ENCODE measurements at places on chromosomes 1 and 21.

DNA sequence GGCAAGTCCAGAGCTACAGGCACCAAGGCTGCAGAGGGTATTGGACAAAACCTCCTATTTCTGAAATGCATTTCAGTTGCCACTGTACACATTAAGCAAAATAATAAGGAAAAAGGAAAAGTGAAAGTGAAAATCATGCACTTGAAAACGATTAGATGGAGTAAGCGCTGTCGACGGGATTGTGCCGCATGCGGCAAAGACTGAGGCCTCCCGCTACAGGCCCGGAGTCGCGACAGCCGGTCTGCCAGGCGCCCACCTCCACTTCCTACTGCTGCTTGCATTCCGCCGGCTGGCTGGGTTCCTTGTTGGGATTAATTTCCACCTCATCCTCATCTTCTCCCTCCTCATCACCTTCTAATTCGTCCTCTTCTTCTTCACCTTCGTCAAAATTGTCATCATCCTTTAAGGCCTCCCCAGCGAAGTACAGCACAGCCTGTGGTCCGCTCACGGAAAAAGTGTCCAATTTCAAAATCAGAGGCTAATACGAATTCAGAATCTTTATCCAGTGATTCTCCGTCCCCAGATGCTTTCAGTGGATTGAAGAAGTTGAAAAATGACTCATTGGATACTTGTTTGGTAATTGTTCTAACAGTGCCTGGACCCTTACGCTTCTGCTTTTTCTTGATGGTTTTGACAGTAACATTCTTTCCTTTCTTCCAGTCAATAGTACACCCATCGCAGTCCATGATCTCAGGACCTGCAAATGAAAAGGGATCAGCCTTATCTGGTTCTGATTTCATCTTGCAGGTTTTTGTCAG, 38.0 kb downstream of the CD58 start:
- no peak for DNase-seq

GRCh38 chr21:34986561-34987500, 62.3 kb downstream of the RUNX1 start:
- DNase-seq, result no peak

- DNase-seq, result peak; percentile 65
Measured at GRCh38 chr1:243482141-243483022, 226.5 kb downstream of the SDCCAG8 start.

GRCh38 chr1:7376676-7377075, 394.4 kb upstream of the VAMP3 start:
- no peak for DNase-seq

- DNase-seq, result no peak
Measured at GRCh38 chr1:177174921-177175634, 4.3 kb downstream of the BRINP2 start.

DNA sequence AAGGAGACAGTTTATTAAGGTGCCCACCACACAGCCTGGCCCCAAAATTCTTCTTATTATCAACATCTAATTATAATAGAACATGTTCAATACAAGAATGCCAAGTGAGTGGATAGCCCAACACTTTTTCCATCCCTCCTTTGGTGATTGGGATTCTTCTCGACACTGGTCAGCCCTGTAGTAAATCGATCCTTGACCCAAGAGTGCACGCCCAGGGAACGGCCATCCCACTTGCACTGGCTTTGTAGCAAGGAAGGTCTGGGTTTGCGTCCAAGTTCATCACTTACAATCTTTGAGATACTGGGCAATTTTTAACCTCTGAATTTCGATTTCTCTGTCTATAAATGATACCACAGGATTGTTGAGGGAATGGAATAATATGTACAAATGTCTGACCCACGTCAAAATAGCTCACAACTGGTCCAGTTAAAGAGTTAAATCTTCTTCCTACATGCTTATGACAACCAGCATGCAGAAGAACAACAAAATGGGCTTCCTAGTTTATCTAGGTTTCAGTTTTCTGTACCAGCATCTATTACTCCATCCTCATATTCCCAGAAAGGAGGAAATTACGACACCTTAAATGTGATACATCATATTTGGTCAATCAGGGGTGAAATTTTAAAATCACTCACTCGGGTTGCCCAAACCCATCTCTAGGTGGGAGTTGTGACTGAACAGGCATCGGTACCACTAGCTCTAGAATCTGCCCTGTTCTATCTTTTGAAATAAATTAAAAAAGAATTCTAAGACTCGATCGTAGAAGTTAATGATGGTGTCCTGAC, 161.8 kb downstream of the CLIC6 start:
- no peak for DNase-seq

DNA sequence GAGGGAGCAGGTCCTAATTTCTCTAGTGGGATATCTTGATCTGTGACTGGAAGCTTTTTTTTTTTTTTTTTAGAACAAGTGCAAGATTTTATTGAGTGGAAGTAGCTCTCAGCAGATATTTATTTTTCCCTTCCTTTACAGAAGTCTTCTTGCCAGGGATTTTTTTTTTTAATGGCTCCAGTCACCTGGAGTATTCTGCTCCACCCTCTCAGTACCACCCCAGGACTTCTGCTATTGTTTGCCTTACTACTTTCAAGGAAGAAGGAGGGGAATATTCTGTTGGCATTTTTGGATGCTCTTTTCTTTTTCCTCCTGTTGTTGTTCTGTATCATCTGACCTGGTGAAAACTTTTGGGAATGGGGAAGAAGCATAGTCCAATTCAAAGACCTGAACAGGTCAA, 23.1 kb upstream of the CYP2J2 start:
- no peak for DNase-seq

- no peak for DNase-seq
Measured at GRCh38 chr1:9291914-9292360, 757 bp upstream of the SPSB1 start.

- no peak for DNase-seq
Measured at GRCh38 chr1:77802026-77802425, 22.6 kb downstream of the MIGA1 start.

DNA sequence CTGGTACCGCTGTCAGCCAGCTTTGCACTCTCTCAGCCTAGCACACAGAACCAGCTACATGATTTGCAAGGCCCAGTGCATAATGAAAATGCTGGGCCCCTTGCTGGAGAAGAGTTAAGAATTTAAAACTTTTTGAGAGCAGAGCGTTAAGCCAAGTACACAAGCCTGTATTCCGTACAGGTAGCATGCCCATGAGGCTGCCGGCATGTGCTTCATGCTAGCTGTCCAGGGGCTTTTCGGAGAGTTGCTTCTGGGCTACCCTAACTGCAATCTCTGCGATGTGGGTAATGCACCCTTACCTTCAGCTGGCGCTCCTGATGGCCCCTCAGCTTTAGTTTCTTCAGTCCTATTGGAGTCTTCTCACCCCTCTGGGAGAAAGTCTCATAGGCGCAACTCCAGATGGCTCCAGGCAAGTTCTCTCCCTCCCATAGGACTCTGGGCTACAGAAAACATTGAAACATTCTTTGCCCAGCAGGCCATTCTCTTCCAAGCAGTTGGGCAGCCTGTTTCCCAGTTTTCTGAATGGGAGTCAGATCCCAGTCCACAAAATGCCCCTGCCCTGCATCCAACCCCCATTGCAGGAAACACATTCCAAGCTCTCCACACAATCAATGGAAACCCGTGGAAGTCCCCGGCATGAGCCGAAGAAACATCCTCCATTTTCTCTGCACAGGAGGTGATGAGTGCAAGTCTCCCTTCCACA, 5.7 kb upstream of the AKT3 start:
- no peak for DNase-seq

- peak; percentile 49 for DNase-seq
Measured at GRCh38 chr1:14915356-14916054, 238.0 kb upstream of the TMEM51 start.

DNA sequence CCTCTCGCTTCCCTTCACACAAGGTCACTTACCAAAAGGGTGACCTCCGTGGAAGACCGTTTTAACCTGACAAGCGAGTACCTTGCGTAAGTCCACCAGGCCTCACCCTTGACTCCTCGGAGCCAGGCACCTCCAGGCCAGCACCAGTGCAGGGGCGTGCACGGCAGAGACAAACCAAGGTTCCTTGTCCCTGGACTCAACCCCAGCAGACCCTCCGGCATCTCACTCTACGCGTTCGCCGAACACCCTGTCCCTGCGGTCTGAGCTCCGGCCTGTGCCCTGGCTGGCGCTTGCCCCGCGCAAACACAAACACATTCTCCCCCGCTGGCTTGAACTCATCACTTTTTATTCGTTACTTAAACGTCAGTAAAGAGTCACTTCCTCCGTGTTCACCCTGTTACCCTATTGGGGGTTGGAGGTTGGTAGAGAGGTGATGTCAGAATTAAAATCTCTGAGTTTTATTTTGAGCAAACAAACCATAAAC, 4.5 kb downstream of the TBX15 start:
- no peak for DNase-seq

- DNase-seq, result peak; percentile 35
Measured at GRCh38 chr1:74470936-74471335, 41.5 kb downstream of the LRRC53 start.

DNA sequence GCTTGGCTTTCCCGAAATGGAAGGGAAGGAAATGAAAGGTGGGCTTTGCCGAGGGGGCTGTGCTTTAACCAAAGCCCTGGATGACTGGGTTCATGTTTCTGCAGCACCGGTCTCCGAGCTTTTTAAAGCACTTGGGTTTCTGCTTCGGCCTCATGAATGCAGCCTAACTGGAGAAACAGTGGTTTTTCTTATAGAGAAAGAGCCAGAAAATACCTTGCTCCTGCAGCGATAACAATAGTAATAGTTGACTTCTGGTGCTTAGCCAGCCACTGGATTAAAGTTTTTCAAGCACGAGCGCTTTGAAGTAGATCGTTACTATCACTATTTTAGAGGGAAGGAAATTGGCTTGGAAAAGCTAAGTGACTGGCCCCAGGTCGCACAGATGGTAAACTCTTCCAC, 500 bp upstream of the DOCK7 start:
- peak; percentile 52 for DNase-seq

DNA sequence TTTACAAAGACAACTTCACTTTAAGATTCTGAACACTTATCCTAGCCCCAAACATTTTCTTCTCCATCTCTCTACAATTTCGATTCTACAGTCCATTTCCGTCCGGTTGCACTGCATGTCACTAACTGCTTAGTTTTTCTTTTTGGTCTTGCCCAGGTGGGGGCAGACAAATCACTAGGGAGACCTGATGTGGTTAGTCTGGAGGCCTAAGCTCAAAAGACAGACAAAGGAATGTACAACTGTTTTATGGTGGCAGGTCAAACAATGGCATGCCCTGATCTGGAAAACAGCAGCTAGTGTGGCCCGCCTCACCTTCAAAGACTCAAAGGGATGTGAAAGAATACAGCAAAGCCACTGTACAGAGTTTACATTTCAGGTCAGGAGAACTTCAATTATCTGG, 3.8 kb downstream of the ETV3 start:
- no peak for DNase-seq

DNA sequence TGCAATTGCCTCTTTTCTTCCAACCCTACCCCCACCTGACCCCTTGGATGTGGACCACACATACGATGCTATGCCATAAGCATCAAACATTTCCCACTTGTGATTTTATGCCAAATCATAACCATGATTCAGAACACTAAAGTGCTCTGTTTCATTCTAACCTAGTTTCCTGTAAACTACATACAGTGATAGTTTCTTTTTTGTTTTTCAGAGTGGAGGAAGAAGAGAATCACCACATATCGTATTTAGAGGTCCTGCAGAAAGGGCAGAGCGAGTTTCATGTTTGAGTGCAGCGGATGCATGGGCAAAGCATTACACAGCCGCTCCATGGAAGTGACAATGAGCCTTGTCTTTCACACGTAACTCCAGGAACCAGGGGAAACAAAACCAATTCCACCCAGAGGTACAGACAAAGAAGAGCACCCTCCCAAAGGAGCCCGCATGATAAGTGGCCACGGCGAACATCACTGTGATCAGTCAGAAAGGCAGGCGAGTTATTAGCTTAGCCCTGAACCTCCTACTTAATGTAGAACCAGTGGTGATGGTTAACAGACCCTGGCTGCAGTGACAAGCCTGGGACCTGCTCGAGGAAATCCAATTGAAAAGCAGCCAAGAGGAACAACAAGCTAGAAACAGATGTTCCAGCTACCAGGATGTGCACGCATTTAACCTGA, 64.0 kb upstream of the ZNF281 start:
- peak; percentile 62 for DNase-seq

DNA sequence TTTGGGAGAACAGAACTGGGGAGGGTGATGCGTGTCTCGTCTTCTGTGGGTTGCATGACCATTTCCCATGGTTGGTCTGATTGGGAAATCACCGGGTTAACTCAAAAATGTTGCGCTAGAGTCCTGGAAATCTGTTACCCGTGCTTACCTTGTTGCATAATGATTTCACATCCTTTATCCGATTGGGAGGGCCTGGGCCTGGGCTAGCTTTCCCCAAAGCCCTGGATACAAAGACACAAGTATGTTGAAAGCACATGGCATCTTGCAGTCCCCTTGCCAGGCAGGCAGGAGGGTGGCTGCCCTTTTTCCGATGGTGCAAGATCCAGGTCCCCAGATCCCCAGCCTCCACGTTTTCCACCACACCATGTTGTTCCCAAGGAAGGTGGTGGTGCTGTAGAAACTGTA, 582 bp downstream of the TRPM2 start:
- no peak for DNase-seq

DNA sequence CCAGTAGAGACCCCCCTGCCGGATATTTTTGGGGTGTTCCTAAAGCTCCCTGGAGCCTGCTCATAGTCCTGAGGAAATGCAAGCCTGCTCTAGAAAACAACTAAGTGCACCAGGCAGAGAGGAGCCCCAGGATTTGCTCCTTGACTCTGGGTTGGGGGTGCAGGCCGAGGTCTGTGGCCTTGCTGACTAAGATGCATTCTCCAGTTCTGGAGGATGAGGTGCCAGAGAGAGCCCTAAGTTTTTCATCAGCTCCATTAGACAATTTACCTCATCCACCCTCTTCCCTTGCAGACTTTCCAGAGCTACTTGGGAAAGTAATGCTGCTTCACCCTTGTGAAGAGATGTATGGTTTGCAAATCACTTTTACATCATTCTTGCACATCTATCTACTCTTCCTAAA, 9.1 kb downstream of the TUFT1 start:
- DNase-seq, result no peak

DNA sequence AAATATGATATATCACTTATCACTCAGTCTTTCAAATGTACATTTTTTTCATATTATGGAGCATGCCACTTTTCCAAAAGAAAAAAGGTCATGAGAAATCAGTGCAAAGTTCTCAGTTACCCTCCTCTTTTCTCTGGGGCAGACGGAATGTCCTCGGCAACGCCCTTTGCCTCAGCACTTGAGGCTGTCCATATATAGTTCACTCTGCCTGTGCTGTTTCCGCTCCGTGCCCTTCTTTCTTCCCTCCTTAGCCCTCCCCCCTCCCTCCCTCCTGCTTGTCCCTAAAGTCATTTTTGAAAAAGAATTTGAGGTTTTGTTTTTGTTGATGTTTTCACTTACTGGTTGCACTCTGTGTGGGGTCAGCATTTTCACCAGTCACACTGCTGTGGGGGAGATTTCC, 5.4 kb downstream of the BARHL2 start:
- DNase-seq, result peak; percentile 4
